ENCODE measurements at places on chromosomes 5 and 9.

- DNase-seq = peak; percentile 46
Observed at GRCh38 chr9:131238402-131239021, 37.8 kb downstream of the FAM78A start.

GRCh38 chr5:25345240-25345771 lies 700.5 kb upstream of the CDH10 start:
- DNase-seq = no peak

GRCh38 chr9:13707612-13708576 lies 428.4 kb upstream of the MPDZ start:
- DNase-seq = no peak

DNA sequence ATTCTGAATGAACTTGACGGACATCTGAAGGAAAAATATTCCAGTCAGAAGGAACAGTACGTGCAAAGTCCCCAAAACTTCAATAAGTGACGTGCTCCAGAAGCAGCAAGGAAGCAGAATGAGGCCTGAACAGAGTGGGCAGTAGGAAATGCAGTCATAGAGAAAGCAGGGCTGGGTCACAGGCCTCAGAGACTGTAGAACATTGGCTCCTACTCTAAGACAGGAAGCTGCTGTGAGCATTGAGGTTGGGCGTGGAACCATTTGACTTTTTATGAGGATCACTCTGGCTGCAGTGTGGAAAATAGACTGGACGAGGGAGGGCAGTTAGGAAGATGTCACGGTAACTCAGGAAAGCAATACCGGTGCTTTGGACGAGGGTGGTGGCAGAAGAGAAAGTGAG lies 64.0 kb downstream of the DOCK8 start:
- DNase-seq = no peak

GRCh38 chr5:84589926-84590325 lies 205.2 kb upstream of the EDIL3 start:
- DNase-seq = no peak

DNA sequence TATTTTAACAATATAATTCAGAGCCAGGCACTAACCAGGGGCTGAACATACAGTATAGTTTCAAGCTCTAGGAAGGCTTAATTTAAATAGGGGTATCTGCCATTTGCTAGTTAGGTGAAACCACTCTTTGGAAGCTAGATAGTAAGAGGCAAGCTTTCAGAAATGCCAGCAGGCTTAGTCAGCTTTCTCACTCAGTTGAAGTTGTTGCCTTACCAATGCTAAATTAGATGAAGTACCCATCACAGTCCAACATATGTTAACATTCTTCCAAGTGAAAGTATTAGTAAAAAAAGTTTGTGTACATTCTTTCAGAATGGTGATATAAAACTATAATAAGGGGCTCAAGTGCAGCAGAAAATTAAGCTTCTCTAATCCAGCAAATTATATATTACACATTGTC lies 215.0 kb downstream of the CNTLN start:
- DNase-seq = peak; percentile 27

DNA sequence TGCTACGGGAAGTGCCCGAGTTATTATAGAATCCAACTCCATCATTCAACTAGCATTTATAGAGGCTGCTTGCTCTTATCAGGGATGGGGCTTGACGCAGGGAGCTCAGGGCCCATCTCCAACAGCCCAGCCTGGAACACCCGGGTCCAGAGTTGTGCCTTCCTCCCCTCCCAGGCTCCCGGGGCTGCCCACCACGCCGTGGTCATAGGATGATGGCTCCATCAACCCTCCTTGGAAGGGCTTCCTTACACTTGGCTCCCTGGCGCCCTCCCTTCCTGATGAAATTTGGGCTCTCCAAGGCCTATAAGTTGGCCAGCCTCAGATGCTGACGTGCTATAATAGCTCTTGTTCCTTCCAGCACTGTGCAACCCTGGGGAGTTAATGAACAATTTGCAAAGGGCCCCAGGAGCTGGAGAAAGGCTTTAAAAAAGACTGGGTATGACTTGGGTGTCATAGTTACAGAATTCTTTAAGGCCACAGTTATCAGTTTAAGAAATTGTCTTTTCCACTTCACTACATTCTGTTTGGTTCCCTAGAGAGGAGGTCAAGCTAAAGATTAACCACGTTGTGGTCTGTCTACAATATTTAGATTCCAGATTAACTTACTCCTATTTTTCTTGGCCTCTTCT lies 42.5 kb upstream of the GADD45G start:
- peak; percentile 18 for DNase-seq

GRCh38 chr5:132427281-132428146 lies 58.0 kb downstream of the SLC22A5 start:
- DNase-seq = no peak

DNA sequence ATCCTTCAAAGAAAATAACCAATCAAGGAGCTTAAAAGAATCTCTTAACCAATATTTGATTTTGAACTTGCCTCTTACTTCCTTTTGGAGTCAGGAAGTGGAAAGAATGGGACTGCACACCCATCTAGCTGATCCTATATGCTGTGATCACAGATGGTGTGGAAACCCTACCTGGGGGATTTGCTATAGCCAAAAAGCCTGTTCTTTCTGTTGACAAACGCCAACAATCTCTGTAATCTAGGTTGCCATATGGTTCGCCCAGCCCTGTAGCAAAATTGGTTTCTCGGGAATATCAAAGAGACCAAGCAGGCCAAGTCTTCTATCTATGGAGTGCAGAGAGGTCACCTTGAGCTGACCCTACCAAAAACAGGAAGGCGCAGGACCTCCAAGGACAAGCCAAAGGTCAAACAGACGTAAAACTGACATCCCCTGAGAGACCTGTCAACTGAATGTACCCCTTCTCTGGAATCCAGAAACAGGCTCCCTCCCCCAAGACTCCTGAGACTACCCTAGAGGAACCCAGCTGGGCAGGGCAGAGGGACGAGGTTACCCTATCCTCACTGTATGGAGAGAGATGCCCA lies 19.4 kb downstream of the NRG2 start:
- DNase-seq = no peak

- no peak for DNase-seq
Observed at GRCh38 chr5:4555725-4556285, 584.3 kb upstream of the ADAMTS16 start.

DNA sequence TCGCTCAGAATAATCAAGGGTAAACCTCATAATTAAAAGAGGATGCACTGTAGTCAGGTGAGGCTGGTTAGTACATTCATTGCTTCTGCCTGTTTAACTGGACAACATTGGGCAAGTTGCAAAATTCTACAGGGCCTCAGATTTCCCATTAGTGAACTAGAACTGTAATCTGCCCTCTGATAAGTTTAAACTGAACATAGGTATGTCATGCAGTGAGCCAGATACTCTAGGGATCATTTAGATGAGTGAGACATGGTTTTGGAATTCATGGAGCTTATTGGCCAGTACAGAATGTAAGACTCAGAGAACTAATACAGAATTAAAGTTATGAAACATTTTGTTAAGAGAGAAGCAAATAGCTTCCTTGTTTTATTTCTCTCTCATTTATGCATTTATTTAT lies 35.9 kb downstream of the RNF44 start:
- DNase-seq = peak; percentile 54

DNA sequence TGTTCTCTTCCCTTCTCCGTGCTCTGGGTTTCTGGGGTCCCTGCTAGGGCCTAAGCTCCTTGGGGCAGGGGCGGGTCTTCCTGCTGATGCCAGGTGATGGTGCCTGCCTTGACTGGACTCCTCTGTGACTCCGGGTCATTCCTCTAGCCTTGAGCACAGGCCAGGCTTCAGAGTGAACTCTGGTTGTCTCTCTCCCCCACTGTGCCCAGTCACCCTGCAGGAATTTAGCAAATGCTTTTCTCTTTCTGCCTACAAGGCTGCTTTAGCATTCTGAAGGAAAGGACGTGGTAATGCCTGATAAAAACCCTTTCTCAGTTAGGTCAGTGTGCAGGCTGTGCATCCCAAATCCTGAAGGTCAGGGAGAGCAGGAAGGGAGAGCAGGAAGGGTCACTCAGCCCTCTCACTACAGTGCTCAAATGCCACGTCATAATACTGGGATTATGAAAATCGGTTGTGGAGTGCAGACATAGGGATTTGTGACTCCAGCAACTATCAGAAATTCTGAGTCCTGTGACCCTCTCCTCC lies 2.7 kb downstream of the CXCL14 start:
- DNase-seq = no peak

- peak; percentile 46 for DNase-seq
Observed at GRCh38 chr5:92559781-92560180, 1021.2 kb downstream of the NR2F1-AS1 start.

- DNase-seq = no peak
Observed at GRCh38 chr5:53009816-53010215, 20.7 kb downstream of the ITGA2 start.

- DNase-seq = no peak
Observed at GRCh38 chr9:35675204-35675603, 1.5 kb downstream of the CA9 start.

GRCh38 chr5:151156507-151157420 lies 815 bp downstream of the ANXA6 start:
- DNase-seq = no peak

GRCh38 chr5:67381236-67381880 lies 184.8 kb upstream of the CD180 start:
- no peak for DNase-seq

DNA sequence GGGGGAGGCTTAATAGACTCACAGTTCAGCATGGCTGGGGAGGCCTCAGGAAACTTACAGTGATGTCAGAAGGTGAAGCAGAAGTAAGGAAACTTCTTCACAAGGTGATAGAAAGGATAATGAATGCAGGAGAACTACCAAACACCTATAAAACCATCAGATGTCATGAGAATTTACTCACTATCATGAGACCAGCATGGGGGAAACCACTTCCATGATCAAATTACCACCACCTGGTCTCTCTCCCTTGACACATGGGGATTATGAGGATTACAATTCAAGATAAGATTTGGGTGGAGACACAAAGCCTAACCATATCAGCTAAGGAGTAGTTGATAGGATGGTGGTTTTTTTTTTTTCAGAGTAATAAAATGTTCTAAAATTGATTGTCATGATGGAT lies 201.8 kb downstream of the CDH12 start:
- DNase-seq = no peak

DNA sequence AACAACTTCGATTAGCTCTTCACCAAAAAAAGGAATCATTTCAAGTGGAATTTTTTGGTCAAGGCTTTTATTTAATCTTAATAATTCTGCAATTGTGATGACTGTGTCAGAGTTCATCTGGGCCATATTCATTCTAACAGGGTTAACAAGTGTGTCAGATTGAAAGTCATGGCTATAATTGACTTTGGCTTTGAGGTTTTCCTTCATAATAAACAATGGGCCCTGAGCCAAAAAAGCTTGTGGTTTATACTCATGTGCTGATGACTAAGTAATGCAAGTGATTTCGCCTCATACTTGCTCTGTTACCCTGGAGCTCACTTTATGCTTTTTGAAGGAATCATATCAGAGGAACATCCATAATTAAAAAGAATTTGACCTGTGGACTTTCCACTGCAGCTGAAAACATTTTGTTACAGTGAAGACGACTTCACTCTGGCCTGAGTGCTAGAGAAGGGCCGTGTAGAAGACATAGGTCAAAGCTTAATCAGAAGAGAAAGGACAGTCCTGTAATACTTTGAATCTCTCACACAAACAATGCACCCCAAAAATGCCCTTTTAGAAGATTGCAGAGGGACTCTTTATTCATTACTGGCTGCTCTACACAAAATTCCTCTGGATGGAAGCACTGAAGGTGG lies 101.7 kb downstream of the GDNF start:
- peak; percentile 84 for DNase-seq

GRCh38 chr9:318646-319045 lies 104.0 kb downstream of the DOCK8 start:
- DNase-seq = no peak

GRCh38 chr9:13002740-13003139 lies 227.9 kb downstream of the LURAP1L start:
- DNase-seq = no peak

- no peak for DNase-seq
Observed at GRCh38 chr9:3696368-3696767, 170.6 kb upstream of the RFX3 start.

- peak; percentile 95 for DNase-seq
Observed at GRCh38 chr5:158382473-158382872, 523.5 kb upstream of the CLINT1 start.

- DNase-seq = no peak
Observed at GRCh38 chr5:88956416-88956815, 73.4 kb upstream of the MEF2C start.

DNA sequence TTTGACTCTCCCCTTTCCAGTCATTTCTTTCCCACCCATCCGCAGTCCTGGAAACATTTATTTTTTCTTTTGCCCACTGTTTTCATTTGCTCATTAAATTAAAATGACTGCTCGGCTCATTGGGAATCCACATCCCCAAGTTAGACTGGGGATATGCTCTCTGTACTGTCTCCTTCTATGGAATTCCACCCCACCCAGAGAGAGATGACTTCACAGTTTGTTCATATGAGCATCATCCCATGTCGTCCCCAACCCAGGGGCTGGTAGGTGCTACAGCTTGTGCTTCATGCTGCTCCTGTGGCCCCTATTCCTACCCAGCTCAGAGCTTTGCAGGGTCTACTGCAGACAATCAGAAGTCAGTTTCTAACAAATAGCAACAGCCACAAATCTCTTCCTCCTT lies 16.5 kb upstream of the RARS1 start:
- no peak for DNase-seq

DNA sequence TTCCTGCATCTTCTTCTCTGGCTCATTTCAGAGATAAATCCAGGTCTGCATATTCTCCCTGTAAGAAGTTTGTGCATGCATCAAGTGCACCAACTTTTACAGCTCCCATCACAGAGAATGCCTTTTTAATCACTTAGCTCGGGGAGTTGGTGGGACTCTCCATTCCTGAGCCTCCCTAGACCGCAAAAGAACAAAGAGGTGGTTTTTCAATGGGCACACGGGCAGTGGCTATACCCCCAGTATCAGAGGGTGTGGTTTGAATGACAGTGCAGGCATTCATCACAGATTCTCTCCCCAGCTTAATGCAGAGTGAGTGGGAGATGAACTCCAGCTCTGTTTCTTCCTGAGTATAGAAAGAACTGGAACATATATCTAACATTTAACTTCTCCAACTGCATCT lies 264.7 kb upstream of the NR4A3 start:
- no peak for DNase-seq

DNA sequence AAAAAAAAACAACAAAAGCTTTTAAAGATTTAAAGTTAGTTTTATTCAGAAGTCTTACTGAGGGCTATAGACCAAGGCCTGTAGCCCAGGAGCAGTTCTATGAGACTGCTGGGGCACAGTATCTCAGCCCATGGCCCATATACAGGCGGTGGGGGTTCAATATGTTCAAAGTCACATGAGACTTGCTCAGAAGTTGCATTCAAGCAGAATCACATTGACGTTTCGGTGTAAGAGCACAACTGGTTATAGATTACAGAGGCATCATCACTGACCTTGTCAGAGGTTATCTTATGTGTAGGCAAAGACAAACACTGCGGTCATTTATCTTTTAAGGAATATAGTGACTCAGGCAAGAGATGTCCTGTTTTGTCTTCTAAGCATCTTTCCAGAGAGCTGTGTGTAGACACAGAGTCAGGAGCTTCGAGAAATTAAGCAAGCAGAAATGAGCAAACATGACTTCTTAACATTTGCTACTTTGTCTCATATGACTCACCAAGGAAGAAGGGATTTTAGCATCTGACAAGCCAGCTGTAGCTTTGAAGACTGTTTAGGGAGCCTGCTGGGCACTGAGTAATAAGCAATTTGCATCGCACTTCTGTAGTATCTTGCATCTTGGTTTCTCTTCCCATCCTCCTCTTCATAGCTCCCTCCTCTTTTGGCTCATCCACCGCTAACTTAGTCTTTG lies 12.9 kb upstream of the F2RL1 start:
- DNase-seq = peak; percentile 100

- DNase-seq = no peak
Observed at GRCh38 chr9:107905308-107906020, 415.9 kb upstream of the KLF4 start.

- no peak for DNase-seq
Observed at GRCh38 chr5:168301593-168302390, 10.3 kb downstream of the WWC1 start.
